ENCODE measurements at places on chromosomes 12 and 14. TPM values are rescaled to one million over a fixed set of nuclear protein-coding genes. Genes with fewer than 3 reads are reported as not detected.

Gene SLC10A1
- not detected for total RNA-seq

Gene HOXC13
- total RNA-seq: not detected

Gene PIWIL1
- not detected for total RNA-seq

Gene LRP1
- total RNA-seq: 5.9 TPM

Gene RHOJ
- 40.3 TPM for total RNA-seq

All from epithelial cell of umbilical artery (primary cell).